Activated T-helper 1 cell treated with anti-CD3 and anti-CD28 coated beads, Interleukin-2, amount 50 U/mL, for 16 hours (primary cell): ENCODE measurements at places on chromosomes 2 and 18.
A peak's percentile ranks its signal among the peaks of the same experiment; 100 is the strongest.

GRCh38 chr2:217753460-217754200 is 249.2 kb downstream of the TNS1 start:
- DNase-seq: no peak

GRCh38 chr2:69138247-69138772 is 125.3 kb downstream of the ANTXR1 start:
- no peak for DNase-seq

DNA sequence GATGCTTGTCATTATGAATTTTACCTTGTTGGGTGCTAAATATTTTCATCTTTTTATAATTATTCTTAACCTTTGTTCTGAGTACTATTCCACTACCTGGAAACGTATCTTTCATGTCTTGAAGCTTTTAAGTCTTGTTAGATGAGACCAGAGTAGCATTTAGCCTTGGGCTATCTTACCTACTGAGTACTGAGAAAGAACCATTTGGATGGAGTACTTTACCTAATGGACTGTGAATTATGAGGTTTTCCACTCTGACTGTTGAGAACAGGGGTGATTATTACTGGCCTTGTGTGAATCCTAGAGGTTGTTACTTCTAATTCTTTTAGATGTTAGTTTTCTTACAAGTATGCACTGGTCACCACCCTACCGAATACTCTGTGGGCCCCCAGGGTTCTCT is 63.5 kb downstream of the CCDC102B start:
- no peak for DNase-seq

GRCh38 chr2:15756882-15757819 is 165.5 kb downstream of the DDX1 start:
- no peak for DNase-seq

- no peak for DNase-seq
Observed at GRCh38 chr18:59954755-59955156, 55.0 kb downstream of the PMAIP1 start.

- no peak for DNase-seq
Observed at GRCh38 chr2:1632510-1632909, 111.8 kb downstream of the PXDN start.

GRCh38 chr2:36589230-36589630 is 8.7 kb downstream of the FEZ2 start:
- DNase-seq: no peak

GRCh38 chr2:108193251-108193650 is 46.5 kb upstream of the SULT1C3 start:
- no peak for DNase-seq

DNA sequence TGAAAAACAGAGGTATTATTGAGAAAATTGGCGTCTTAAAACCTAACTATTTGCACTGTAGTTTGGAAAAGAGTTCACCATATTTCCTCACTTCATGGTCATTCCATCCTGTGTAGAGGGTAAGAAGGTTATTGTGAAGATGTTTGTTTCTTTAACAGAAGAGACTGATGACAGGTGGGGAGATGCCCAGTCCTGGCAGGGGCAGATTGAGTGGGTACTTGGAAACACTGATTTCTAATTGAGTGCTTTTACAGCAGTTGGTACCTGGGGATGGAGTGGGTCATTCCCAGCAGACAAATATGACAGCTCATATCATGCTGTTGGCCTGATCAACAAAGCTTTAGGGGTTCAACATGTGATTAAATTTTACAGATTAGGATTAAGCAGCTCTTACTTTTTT is 67.5 kb downstream of the MYOM1 start:
- no peak for DNase-seq

DNA sequence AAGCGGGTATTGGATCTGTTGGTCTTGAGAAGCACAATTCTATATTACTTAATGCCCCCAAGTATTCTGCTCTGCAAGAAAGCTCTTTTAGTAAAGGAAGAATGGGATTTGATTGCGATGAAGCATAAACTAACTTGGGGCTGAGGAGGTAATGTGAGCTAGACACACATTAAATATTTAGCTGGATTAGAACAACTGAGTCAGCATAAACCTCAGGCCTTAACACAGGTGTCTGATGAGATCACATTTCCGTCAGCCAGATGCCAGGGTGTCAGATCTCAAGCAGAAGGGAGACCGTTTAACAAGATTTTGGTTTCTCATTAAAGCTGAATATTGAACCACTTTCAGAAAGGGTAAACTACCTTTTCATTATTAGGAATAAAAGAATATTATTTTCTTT is 94.5 kb downstream of the GYPC start:
- no peak for DNase-seq

DNA sequence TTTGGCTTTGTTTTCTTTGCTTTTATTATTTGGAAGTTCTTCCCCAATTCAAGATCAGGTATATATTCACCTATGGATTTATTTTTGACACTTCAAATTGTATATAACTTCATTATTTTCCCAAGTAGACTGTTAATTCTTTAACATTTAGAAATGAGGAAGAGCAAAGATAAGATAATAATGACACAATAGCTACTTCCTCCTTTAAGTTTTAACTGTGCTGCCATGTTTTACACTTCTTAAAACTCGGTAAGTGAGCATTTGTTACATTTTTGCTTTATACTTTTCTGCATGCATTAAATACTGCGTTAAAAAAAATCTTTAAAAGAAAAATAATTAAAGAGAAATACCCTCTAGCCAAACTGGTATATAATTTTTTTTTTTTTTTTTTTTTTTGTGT is 32.5 kb downstream of the SLC66A3 start:
- DNase-seq: no peak

- DNase-seq: no peak
Observed at GRCh38 chr2:154484338-154485099, 214.0 kb upstream of the KCNJ3 start.

- no peak for DNase-seq
Observed at GRCh38 chr2:148875387-148876051, 492 bp downstream of the KIF5C start.

DNA sequence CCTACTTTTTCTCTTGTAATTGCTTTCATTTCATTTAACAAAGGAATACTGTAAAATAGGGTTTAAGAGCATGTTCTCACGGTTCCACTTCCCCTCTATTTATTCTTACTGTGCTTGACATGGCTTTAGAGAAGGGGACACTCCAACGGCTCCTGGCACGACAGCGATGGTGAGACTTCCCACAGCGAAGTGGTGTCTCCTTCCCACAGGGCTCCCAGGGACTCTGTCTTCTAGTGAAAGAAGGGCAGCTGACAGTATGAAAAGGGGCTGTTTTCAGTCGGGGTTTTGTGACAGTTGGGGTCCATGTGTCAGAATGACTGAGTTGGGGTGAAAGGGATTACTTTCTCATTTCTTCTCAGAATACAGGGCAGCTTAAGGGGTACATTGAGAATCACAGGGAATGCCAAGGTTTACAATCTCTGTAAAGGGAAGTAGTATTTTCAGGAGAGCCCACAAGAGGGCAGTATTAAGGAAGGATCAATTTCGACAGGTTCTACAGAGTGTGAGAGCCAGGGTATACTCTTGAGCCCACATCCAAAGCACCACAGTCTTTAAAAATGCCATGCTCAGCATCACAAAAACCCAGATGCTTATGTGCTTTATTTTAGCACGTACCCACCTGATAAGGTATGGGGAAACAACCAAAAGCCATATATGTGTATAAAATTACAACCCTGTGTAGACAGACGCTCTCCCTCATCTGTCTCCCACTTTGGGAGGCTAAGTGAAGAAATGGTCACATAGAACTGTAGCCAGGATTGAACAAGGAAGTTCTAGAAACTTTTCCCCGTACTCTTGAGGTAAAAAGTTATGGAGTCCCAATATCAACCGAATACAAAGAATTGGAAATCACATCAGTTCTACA is 31.3 kb upstream of the RAPGEF4 start:
- DNase-seq: no peak

DNA sequence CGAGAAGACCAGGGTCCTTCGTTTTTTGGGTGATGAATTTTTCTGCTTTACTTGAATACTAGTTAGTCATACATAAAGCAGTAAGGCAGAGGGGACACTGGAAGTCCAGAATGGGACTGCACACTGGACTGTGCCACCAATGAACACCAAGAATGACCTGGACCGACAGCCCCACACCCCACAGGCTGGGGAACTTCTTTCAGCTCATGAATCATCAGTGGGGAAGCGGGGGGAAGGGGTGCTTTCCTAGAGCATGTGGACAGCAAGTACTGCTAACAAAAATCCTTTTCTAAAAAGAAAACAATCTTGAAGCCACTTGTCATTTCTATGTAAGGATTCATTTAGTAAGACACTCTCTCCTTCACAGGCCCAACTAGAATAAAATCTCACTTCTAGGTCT is 86.0 kb downstream of the DTNB start:
- no peak for DNase-seq

GRCh38 chr2:45205985-45206384 is 196.7 kb upstream of the SIX2 start:
- DNase-seq: no peak

DNA sequence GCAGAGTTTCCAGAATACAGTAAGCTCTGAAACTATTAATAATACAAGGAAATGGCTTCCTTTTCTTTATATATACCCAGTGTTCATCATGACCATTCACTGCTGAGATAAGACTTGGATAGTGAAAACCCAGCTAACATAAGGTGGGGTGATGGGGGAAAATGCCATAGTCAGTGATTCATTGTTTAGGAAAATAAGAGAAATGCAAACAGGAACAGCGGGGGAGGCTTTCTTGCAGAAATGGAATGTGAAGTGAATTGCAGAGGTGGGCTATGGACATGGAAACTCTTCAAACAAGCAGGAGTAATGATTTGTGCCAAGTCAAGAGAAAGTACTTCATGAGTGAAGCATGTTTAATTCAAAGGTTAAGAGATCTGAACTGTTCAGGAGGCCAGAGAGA is 519.4 kb downstream of the TDRD15 start:
- DNase-seq: no peak

DNA sequence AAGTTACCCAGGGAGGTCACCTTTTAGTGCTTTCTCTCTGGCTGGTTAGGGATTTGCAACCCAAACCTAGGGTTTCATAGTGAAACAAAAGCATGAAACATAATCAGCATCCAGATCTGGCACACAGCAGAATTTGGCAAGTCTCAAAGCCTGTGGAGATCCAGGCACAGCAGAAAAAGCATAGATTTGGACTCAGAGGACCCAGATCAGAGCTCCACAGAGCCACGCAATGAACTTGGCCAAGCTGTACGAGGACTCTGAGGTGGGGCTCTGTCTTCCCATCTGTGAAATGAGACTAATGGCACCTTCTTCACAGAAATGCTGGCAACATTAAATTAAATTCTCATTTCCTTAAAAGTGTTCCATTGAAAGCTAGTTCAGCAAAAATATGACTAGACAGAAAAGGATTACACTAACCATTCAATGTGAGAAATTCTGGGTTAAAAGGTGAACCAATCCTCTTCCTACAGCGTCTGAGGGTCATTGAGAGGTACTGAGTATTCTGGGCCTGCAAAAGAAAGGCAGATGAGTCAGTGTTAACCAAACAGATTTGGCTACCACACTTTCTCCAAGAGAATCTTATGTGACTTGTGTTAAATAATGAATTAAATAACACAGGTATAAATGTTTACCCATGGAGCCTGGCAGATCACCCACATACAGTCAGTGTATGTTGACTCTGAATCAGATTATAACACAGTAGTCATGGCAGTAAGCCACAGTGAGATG is 266.3 kb downstream of the MREG start:
- DNase-seq: no peak

DNA sequence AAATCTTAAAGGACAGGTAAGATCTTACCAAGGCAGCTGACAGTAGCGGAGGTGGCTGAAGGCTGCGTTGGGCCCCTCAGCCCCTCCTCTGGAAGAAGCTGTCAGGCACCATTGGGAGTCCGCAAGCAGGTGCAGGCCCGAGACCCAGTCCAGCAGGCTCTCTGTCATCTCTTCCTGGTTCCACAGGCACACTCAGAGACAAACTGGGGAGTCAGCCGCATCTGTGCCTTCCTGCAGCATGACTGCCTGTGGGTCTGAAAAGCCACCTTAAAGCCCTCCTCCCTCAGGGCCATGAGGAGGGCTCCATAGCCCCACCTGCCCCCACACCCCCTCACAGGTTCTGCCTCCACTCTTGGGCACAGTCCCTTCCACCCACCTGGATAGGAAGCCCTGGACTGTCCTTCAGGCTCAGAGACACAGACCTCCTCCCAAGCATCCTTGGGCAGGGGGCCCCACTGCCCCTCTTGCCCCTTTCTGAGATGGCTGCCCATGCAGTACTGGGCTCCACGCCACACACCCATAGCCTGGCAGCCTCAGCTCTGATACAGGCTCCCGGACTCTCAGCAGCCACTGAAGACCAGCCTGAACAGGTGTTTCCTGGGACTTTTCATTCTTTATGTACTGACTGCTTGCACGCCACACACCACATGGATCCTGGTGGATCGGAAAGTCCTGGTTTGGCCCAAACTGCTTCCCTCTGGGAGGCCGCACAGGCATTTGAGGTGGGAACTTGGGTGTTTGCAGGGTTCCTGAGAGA is 239.8 kb downstream of the SEPTIN10 start:
- DNase-seq: no peak

- no peak for DNase-seq
Observed at GRCh38 chr2:64454386-64455332, 697 bp downstream of the LGALSL start.

DNA sequence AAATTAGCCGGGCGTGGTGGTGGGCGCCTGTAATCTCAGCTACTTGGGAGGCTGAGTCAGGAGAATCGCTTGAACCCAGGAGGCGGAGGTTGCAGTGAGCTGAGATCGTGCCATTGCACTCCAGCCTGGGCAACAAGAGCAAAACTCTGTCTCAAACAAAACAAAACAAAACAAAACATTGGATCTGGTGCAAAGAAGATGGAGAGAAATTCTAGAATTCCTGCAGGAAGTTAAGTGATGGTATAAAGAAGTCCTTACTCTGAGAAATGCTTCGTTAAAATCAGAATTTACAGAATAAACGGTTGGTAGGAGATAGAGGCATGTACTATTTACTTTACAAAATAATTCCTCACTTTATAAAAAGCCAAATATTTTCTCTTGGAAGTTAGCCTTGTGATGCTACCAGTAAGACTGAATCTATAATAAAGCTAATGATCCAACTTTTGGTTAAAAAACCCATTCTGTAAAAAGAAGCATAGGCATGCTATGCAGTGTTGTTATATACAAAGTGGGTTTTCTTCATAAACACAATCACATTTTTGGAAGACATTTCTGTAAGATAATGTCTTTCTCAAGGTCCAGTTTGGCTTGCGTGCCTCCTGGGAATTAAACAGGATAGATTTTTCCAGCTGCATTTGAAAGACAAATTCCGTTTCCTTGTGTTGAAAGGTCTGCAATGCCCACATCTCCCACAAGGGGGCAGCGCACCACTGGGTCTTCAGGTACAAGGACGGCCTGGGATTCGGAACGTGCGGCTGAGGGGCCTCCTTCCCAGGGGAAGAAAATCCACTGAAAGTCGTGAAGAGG is 35.6 kb upstream of the PNO1 start:
- DNase-seq: peak; percentile 61

- no peak for DNase-seq
Observed at GRCh38 chr2:169315357-169315756, 47.0 kb downstream of the LRP2 start.

DNA sequence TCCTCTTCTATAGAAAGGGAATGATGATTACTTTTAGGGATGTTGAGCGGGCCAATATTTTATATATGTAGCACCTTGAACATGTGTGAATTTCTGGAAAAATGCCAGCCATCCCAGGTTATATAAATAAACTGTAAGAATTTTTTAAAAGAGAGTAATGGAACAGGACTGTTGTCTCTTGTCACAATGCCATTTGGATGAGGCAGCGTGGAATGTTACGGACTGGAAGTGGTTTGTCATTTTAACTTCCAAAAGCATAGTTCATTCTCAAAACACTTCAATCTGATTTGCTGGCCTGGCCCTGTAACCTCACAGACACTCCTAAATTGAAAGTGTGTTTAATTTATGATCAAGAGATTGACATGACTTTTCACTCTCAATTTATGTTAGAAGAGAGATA is 70.8 kb downstream of the TPGS2 start:
- DNase-seq: no peak

- DNase-seq: no peak
Observed at GRCh38 chr2:118800736-118801135, 46.7 kb downstream of the EN1 start.
